ENCODE measurements at places on chromosomes 7 and 10. TPM values are rescaled to one million over a fixed set of nuclear protein-coding genes. Genes with fewer than 3 reads are reported as not detected.

VAX1 gene
- 0.96 TPM for total RNA-seq

EN2 gene
- total RNA-seq = 2.6 TPM

ACSM6 gene
- 0.96 TPM for total RNA-seq

ZNF248 gene
- total RNA-seq = 35.9 TPM

ALOX5 gene
- total RNA-seq = 19.3 TPM

RBP3 gene
- 2.2 TPM for total RNA-seq

DNA sequence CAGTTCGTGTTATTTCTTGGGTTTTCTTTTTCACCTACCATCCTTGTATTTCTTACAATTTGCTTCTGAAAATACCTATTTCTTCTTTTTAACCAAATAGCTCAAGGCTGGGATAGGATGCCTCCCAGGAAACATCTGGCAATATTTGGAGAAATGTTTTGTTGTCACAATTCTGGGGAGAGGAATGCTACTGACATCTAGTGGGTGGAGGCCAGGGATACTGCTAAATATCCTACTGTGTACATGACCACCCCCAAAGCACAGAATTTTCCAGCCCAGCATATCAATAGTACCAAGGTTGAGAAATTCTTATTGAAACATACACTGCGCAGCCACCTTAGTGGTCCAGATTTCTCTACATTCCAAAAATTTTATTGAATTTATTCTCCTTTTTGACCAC is 55.5 kb downstream of the CNTNAP2 start:
- no peak for DNase-seq

- DNase-seq = no peak
These were observed 39.0 kb downstream of the DIP2C start for GRCh38 chr10:650441-650851.

GRCh38 chr10:72079356-72079755 is 9.0 kb downstream of the SPOCK2 start:
- no peak for DNase-seq

DNA sequence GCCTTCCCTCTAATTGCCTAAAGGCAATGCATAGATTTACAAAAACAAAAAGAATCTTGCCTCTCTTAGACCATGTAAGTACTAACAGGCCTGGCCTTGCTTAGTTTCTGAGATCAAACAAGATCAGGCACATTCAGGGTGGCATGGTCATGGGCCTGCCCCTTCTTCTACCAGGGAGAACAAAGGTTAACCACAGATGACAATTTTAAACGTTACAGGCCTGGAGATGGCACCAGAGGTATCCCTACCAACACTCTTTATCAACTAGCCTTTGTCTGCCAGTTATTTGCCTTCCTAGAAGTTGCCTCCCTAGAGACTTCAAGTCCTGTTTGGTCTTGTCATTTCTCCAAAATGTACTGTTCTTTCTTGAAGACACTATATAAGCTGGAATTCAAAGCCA is 252.6 kb downstream of the DOCK4 start:
- DNase-seq = peak; percentile 33

- DNase-seq = peak; percentile 95
These were observed 1.2 kb upstream of the COL1A2 start for GRCh38 chr7:94393246-94394108.

- DNase-seq = no peak
These were observed 2.8 kb downstream of the GFRA1 start for GRCh38 chr10:116270126-116270770.

All from umbilical cord (tissue), 2 donors.